CD4-positive, alpha-beta memory T cell (primary cell): ENCODE measurements at places on chromosomes 16 and 17.

DNA sequence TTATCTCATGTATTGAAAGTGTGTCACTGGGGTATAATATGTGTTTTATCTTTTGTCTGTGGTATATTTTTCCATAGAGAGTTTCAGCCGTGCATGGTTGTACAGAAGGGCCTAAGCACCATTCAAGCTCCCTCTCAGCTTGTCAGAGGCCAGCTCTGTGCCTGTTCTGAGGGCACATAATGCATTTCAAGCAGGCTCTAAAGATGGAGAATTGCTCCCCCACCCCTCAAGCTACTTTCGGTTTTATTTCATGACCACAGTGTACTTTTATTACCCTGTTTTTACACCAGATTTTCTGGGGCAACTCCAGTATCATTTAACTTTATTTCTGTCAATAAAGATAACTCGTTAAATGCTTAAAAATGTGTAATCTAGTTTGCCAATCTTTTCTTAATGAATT, 131.7 kb downstream of the SHISA6 start:
- no peak for DNase-seq

DNA sequence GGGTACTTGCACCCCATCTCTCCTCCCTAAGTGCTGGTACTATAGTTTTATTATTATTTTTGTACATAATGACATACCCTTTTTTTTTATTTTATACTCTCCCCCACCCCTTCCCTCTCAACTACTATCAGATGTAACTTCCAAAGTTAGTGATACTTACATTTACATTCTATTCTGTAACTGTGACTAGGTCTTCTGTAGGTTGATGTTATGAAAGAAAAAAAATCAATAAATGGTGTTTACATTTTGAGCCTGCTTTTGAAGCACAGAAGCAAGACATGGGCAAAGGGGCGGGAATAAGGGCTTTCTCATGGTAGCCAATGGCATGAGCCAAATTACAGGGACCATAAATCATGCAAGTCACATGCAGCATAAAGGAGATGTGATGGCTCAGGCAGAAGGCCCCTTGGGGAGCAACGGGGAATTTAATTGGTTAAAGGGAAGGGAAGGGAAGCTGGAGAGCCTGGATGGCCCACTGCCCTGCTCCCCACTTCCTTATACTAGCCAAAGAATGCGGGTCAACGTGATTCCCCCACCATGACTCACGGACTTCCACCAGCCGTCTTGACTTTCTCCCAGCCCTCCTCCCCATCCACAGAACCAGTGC, 2.4 kb upstream of the ACSF2 start:
- no peak for DNase-seq

DNA sequence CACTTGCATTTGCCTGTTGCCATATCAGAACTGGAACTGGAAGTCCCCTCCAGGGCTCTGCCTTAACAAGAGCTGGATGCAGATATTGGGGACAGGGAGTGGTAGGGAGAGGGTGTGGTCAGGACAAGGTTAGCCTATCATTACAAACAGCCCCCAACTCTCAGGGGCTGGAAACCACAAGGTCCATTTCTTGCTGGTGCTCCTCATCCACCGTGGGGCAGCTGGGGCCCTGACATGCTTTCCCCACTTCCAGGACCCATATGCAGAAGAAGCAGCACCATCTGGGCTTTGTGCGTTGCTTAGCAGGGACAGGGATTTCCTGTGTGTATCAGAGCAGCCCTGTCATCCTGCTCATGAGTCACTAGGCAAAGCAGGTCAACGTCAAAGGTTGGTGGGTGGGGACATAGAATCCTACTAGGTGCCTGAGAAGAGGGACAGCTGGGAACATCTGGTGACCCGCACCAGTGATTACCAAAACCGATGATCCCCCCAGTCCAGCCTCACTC, 26.9 kb downstream of the RGS9 start:
- peak; percentile 38 for DNase-seq

DNA sequence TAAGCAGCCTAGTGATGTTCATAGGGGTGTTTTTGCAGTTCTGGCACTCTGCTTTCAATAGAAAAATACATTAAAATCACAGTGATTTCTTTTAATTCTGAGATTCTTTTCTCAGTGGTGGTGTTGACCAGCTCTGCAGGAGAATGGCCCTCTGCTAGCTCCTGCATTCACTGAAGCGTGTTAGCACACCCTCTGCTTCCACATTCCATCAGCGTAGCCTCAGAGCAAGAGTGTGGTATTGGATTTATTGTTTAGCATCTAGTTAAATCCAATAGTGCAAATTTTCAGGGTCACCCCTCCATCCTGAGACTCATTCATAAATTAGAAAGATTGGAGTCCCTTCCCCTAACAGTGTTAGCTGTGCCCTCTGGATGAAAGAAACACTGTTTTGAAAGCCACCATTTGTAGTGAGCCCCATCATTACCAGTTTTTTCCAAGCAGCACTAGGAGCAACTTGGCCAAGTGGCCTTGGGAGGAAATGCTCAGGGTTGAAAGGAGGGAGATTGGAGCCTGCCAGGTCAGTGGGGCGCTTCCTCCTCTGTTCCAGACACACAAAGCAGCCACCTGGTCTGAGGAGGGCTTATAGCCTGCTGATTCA, 45.7 kb downstream of the B9D1 start:
- DNase-seq = no peak

- DNase-seq = no peak
Measured at GRCh38 chr16:77599793-77600415, 122.4 kb upstream of the NUDT7 start.

- no peak for DNase-seq
Measured at GRCh38 chr17:36614933-36615332, 13.6 kb downstream of the MRM1 start.

DNA sequence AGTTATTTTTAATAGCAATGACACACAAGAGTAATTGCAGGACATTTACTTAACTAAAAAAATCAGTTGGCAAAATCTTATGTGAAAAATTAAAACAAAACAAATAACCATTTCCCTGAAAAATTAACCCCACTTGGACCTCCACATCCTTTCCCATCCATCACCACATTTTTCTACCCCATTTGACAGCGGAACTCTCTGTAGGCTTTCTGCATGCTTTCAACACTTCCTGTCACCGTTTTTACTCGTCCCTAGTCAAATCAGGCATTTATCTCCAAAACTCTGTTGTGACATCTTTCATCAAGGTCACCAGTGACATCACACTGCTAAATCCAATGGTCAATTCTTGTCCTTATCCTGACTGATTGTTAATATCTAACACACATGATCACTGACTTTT, 27.5 kb downstream of the KCNJ16 start:
- DNase-seq = no peak

- peak; percentile 98 for DNase-seq
Measured at GRCh38 chr16:30922960-30923535, 324 bp upstream of the FBXL19 start.

- no peak for DNase-seq
Measured at GRCh38 chr17:49337884-49338283, 24.2 kb downstream of the ZNF652 start.

- peak; percentile 3 for DNase-seq
Measured at GRCh38 chr17:9522074-9522473, 53.5 kb downstream of the STX8 start.

DNA sequence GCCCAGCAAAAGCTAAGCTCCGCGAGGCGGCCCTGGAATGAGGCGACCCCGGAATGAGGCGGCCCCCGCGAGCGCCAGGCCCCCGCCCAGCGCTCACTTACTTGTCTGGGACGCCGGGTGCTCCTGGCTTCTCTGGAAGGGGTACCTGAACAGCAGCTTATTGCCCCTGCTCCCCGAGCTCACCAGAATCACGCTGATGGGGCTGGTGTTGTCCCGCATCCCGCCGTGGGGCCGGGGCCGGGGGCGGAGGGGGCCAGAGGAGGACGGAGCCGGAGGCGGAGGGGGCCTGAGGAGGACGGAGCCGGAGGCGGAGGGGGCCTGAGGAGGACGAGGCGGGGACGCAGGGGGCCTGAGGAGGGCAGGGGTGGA, 440 bp downstream of the NPRL3 start:
- peak; percentile 27 for DNase-seq

- no peak for DNase-seq
Measured at GRCh38 chr17:19321481-19322128, 40.9 kb downstream of the B9D1 start.

- no peak for DNase-seq
Measured at GRCh38 chr16:79994418-79994817, 393.9 kb upstream of the MAF start.

- no peak for DNase-seq
Measured at GRCh38 chr17:50110591-50111349, 15.6 kb downstream of the PDK2 start.

GRCh38 chr16:78553268-78554039, 454.0 kb downstream of the WWOX start:
- DNase-seq = no peak

DNA sequence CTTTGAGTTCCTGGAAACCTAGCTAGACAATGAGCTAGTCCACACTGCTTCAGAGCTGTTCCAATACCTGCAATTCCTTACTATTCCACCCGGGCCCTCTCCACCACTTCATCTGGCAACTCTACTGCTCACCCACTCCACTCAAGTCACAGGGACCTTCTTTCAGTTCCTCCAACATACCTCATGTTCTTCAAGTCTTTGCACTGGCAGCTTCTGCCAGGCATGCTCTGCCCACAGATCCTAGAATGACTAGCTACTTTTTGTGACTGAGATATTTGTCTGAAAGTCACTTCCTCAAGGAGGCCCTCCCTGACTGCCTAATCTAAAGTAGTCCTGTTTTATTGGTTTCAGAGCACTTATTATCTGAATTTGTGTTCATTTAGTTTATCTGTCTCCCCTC, 86.4 kb downstream of the TEX14 start:
- no peak for DNase-seq

- DNase-seq = peak; percentile 62
Measured at GRCh38 chr17:58303971-58304749, 23.4 kb upstream of the MPO start.

DNA sequence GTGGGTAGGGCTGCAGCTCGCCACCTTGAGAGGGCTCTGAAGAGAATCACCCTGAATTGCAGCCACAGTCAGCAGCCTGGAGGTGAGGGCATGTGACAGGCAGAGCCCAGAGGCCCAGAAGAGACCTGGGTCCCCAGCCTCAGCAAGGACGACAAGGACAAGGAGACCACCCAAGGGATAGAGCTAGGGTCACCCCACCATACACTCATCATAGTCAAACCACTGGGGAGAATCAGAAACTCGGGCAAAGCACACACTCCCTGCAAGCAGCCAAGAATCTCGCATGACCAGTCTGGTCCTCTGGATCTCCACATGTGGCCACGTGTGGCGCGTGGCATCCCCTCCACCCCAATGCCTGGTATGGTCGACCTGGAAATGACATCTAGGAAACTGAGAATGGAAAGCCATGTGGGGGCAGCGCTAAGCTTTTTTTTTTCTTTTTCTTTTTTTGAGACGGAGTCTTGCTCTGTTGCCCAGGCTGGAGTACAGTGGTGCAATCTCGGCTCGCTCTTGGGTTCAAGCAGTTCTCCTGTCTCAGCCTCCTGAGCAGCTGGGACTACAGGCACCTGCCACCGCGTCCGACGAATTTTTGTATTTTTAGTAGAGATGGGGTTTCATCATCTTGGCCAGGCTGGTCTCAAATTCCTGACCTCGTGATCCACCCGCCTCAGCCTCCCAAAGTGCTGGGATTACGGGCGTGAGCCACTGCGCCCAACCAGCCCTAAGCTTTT, 4.6 kb upstream of the SPHK1 start:
- no peak for DNase-seq

DNA sequence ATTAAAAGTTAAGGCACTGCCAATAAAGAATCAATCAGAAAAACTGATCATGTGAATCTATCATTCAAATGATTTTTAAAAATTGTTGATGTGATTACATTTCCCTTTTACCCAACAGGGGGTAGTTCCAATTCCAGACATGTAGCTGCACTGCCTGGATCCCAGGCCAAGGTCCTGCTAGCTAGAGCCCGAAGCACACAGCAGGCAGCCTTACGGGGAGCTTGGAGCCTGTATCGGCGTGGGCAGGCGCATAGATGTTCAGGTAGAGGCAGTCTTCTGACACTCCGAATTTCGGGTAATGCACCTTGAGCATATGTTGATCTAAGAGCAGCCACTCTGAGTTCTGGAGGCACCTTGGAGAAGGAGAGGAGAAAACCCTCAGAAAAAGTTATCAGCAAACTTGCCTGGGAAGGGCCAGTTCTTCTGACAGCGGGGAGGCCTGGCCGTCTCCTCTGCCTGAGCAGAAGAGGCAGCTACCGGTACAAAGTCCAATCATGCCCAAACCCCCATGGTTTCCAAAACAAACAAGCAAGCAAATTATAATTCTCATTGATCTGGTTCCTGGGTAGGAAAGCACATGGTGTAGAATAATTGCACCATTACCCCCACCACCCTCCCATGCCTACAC, 3.6 kb downstream of the CES5A start:
- no peak for DNase-seq

DNA sequence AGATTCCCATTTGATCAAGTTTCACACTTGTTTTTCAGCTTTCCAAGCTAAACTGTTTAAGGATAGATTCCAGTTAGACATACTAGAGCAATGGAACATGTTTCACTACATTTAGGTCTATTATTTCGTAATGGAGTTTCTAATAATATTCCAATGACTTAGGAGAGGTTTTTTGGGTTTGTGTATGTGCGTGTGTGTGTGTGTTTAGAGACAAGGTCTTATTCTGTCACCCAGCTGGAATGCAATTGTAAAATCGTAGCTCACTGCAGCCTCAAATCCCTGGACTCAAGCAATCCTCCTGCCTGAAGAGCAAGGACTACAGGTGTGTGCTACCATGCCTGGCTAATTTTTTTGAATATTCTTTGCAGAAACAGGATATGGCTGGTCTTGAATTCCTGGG, 426.3 kb downstream of the ZFHX3 start:
- DNase-seq = no peak

DNA sequence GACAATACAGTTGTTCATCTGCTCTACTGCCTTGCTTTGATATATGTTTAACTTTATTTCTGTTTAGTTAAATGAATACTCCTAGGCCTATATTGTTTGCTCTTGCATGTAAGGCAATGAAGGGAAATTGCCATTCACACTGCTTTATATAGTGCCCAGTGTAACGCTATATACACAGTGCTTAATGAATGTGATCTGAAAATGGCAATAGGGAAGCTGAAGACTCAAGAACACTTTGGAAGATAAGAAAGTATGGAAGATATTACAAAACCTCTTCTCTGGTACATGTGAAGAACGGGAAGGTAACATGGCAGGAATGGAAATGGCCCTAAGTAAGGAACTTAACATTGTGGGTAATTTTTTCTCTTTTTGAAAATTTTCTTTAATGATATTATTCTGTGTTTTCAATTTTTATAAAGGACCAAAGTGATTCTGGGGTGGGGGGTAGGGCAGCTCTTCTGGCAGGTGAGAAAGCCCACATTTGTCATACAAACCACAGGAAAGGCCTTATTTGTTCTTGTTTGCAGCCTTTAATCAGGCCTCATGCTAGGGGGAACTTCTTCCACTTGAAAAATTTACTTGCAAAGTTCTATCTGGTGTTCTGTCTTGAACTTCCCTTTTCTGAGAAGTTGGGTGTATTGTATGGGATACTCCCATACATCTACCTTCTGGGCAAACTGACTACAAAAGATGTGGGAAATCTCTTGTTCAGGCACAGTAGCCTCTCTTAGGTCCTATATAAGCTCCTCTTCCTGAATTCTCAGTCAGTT, 100.8 kb upstream of the CORO6 start:
- peak; percentile 30 for DNase-seq
